ENCODE measurements at places on chromosomes 3 and 15.

DNA sequence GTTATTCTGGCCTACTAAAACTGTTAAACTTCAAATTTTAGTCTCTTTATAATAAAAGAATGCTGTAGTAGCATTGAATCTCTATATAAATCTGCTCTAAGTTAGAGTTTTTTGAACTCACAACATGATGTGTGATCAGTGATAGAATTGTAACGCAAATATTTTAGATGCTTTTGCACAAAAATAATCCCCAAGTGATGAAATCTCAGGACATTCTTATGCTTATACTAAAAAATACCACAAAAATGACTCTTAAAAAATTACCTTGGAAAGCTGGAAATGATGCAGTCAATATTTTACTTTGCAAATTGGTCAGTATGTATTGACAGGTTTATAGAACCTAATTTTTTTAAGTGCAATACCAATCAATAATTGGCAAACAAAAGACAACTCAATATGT lies 375.3 kb downstream of the TBC1D5 start:
- DNase-seq = no peak

GRCh38 chr3:120765830-120766493 lies 23.4 kb downstream of the GTF2E1 start:
- DNase-seq = no peak

DNA sequence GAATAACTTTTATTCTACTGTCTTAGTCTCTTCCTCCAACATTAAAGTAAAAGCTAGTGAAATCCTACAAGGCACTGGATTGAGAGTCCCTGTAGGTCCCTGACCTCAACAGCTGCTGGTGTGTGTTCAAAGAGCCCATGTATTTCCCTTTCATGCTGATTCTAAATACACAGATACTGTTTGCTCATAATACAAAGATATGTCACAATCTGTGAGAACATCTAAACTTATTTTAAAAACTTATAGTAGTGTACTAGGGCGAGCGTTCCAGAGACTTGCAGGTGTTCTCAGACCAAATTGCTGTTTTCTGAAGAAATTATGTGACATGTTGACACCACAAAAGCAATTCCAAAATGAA lies 145.9 kb upstream of the LIPC start:
- no peak for DNase-seq

GRCh38 chr15:72375501-72375845 lies 341 bp downstream of the HEXA start:
- no peak for DNase-seq

GRCh38 chr3:113132571-113132996 lies 78.8 kb upstream of the BOC start:
- no peak for DNase-seq

DNA sequence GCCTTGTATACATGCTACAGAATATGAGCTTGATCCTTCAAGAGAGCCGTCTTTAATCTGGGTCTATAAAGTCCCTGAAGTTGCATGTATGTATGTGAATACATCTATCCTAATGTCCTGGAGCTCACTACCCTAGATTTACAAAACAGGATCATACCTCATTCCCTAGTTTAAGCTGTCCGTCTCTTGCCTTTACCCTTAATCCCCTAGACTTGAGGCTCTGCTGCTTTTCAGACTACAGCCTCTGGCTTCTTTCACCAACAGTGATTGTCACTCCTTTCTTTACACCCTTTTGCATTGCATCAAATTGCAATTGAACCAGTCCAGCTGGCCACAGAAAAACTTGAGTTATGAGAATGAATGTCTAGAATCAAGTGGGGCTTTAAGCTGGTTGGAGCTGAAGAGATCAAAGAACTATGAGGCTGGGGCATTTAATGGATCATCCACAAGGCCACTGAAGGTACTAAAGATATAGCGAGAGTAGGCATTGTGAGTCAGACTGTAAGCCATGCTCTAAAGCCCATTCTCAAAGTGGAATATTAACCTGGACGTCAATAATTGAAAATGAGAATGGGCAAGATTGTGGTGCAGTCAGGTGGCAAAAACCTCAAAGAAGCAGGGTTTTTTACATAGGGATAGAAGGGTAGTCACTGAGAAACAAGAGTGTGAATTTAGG lies 12.3 kb upstream of the PLD1 start:
- DNase-seq = no peak

GRCh38 chr3:183212565-183212964 lies 40.5 kb upstream of the B3GNT5 start:
- DNase-seq = no peak

DNA sequence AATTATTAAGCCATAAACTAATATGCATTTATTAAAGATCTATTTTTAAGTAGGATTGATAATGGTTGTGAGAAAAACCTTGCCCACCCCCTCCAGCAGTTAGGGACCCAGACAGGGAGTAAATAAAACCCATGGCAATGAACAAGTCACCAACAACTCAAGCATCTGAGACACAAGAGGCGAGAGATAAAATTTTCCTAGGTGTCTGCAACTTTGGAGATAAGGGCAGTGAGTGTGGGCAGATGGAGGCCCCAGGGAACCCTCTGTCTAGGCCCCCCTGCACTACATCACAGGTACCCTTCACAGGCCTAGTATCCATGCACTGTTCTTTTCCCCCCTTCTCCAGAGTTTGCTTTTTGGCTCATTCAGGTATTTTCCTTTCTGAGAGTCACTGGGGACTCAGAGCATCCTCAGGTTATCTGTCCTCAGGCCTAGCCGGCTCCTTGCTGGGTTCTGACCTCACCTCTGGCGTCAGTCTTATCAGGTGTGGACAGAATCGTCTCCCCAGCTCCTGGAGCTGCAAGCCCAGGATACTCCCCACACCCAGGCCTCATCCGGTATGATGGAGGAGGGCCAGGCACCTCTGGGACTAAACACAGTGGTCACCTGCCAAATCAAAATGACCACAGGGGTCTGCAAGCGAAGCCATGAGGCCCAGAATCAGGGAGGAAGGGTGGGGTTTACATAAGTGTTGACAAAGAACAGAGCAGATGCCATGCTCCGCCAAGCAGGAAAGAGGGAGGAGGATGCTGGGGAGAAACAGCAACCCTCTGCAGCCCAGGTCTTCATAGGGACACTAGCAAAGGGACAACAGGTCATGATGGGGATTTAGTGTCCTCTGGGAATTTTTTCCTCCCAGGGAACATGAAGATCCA lies 50.4 kb downstream of the CCNL1 start:
- no peak for DNase-seq

DNA sequence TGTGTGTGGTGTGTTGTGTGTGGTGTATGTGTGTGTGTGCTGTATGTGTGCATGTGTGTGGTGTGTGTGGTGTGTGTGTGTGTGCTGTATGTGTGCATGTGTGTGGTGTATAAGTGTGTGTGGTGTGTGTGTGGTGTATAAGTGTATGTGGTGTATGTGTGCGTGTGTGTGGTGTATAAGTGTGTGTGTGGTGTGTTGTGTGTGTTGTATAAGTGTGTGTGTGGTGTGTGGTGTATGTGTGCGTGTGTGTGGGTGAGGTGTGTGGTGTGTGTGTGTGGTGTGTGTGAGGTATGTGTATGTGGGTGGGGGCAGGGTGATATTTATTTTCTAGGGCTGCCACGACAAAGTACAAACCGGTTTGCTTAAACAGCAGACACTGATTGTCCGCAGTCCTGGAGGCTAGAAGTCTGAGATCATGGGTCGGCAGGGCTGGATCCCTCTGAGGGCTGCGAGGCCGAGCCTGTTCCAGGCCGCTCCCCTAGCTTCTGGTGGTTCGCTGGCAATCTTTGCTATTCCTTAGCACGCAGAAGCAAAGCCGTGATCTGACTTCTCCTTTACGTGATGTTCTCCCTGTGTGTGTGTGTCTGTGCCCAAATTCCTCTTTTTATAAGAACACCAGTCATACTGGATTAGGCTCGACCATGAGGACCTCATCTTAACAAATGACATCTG lies 160.2 kb downstream of the XXYLT1 start:
- no peak for DNase-seq

- DNase-seq = no peak
Observed at GRCh38 chr3:13088028-13089006, 15.1 kb upstream of the IQSEC1 start.

DNA sequence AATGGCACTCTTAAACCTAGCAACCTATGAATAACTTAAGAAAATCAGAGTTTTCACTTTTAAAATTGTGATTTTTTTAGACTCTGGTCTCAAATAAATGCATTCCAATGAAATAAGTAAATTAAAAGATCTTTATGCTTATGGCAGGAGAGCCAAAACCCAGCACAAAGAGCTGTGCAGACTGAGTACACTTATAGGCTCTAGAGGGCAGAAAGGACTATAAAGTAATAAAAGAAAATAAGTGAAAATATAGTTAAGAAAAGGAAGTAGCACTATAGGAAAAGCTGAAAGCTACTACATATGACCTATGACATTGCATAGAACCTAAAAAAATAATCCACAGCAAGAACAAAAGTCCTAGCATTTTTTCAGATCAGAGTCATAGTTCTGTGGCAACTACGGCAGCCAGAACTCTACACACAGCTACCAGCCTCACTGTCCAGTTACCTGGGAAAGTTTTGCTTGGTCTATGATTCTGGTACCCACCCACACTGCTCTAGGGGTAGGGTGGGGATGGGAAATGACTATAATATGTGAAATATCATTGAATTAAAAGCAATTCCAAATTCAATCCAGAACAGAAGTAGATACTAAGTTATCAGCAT lies 30.5 kb downstream of the CLASP2 start:
- DNase-seq = no peak

DNA sequence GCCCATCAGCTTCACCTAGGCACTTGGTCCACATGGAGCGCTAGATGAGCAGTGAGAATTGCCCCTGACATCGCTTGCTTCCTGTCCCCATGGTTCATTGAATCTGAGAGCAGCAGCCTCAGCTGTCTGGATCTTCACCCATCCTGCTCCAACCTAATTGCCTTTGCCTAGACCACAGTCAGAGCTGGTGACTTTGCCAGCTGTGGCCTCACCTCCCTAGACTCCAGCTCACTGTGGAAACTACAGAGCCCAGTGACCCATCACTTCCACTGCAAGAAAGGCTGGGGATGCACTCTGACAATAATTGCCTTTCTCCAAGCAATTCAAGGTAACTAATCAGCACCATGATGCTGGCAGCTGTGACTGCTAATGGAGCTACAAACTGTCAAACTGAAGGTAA lies 30.6 kb upstream of the SLC6A1 start:
- DNase-seq = no peak

DNA sequence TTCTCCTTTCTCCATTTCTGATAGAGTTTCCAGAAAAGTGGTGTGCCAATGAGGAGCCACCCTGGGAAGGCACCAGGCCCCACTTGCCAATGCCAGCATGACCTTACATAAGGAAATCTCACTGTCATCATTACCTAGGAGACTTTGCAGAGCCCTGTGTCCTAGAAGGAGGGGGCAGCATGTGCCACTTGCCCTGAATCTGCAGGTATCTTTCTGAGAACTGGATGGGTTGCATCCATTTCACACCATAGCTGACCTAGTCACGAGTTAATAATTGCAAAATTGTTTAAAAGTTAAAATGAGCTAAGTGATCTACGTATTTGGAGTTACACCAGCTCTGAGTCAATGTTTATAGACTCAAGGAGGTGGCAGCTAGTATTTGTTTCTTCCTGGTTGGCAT lies 14.3 kb downstream of the CA12 start:
- DNase-seq = no peak

DNA sequence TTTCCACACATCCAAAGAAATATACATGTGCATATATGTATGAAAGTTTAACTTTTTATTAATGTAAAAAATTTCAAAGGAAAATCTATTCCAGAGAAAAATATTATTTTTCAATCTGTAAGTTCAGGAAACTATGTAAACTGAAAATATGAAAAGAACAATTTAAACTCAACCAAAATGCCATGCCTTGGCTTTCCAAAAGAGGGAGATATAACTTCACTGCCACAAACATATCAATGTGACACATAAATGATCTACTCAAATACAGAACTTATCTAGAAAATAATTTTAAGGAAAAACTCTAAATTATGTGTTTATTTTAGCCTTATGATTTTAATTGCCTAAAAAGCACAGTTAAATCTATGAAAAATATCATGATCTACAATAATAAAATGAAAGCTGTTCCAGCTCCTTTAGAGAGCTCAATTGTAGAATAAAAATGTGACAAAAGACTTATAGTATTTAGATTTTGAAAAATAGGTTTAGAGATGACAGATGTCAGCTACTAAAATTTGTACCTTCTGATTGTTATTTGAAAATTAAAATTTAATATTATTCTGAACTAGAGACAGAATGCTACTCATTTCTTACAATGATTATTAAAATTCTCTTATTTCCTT lies 94.8 kb downstream of the GBE1 start:
- no peak for DNase-seq

- DNase-seq = no peak
Observed at GRCh38 chr3:187978433-187979011, 175.4 kb upstream of the LPP start.

- no peak for DNase-seq
Observed at GRCh38 chr15:28933710-28934445, 48.1 kb downstream of the APBA2 start.

GRCh38 chr15:49082960-49083359 lies 36.7 kb upstream of the SECISBP2L start:
- no peak for DNase-seq

- no peak for DNase-seq
Observed at GRCh38 chr15:23532024-23532423, 33.5 kb upstream of the MKRN3 start.

DNA sequence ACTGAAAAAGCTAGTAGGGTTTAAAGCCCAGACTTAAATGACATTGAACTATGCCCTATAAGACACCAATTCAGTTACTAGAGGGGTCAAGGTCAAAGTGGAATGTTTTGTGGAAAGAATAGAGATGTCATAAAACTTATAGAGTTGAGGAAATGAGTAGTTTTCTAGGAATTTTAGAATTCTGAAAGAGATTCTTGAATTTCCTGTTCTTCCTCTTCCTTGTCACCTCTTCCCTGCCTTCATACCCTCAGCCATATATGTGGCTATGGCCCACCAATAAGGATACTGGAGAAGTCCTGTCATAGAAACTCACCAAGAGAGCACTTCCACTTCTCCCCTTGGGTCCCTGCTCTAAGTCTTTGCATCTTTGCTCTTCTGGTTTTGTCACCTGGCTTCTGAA lies 104.9 kb upstream of the TGFBR2 start:
- no peak for DNase-seq

GRCh38 chr15:39595338-39596221 lies 14.7 kb downstream of the THBS1 start:
- DNase-seq = no peak

DNA sequence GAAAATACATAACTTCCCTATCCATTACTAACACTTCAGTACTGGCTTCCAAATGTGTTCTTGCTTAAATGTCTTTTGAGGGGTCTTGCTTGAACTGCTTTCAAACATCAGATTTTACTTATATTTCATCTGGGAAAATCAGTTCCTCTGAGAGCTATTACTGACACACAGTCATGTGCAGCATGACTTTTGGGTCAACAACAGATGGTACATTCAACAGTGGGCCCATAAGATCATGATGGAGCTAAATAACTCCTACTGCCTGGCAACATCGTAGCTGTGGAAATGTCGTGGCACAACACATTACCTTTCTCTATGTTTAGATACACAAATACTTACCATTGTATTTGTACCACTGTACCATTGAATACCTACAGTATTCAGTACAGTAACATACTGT lies 43.8 kb downstream of the WWTR1 start:
- DNase-seq = no peak

DNA sequence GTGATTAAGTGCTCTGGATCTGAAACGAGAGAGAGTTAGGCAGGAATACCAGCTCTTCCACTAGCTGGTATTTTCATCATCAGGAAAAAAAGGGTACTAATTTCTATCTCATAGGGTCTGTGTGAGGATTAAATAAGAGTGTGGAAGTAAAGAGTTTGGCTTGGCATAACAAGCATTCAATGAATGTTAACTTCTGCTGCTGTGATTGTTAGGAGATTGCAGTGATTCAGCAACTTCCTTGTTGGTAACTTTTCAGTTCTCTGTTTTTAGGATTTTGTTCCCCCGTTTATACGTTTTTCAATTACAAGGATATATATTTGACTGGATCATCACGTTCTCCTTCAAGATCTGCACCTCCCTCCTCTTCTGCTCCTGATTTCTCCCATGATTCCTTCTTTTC lies 65.9 kb upstream of the MYO5C start:
- no peak for DNase-seq

Measured in stimulated activated CD8-positive, alpha-beta memory T cell treated with anti-CD3 and anti-CD28 coated beads, Interleukin-7, amount 100 ng/mL, for 24 hours (primary cell).